ENCODE measurements at places on chromosomes 5 and 9. TPM values are rescaled to one million over a fixed set of nuclear protein-coding genes. Genes with fewer than 3 reads are reported as not detected.

LIFR gene
- 190 TPM for total RNA-seq

PRDM9 gene
- not detected for total RNA-seq

PCDHGB5 gene
- 13.5 TPM for total RNA-seq

CXCL14 gene
- 16.0 TPM for total RNA-seq

ZNF618 gene
- total RNA-seq = 7.8 TPM

- DNase-seq = no peak
These were observed 59.2 kb downstream of the CDH18 start for GRCh38 chr5:19928562-19929421.

DNA sequence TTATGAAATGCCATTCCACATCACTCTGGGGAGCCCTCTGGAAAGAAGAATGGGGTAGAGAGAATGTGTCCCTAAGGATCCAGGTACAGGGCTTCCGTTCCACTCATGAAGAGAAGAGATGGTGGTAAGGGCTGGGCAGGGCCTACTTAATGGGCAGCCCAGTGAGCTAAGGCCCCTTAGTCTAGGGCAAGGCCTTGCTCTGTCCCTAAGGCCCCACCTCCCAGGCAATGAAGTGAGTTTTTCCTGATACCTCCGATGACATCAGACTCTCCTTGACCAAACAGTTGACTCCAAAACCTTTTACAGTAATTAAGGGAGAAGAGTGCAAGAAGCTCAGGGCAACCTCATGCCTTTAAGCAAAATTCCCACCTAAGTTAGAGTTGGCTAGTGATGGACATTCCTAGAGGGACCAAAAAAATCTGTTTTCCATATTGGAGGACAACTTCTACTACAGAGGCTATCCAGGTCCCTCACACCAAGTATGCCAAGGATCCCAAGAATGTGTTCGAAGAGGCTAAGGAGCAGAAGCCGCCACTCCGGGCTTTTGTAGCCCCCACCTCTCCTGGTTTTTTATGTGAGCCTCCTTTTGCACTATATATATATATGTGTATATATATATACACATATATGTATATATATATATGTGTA, 5.9 kb downstream of the KLF9 start:
- DNase-seq = no peak

DNA sequence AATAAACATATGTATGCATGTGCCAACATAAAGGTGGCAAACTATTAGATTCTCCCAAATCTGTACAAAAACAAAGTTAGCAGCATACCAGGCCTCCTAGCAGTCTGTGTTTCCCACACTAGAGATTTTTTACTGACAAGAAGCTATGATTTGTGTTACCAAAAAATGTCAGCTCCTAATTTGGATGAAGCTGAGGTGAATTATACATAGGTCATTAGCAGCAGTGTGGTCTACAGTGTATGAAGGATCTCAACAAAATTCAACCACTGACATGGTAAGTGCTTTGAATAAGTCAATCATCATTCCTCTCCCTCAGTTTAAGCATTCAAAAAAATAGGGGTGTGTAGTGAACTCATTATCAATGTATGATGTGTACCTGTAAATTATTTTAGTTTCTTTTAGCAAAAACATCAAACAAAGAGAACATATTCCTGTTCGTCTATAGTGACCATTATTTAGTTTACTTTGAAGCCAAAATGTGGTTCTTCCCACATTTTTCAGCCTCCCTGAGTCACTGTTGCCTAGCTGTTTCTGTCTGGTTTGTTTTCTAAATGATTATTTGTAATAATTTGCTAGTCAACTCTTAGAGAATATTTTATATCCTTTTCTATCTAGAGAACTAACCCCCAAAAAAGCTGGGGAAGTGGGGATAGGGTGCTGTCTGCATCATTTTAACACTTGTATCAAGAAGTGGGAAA, 52.1 kb upstream of the RGMB start:
- no peak for DNase-seq

GRCh38 chr5:37751227-37751626, 88.6 kb downstream of the GDNF start:
- no peak for DNase-seq

GRCh38 chr5:116315531-116315930, 230.7 kb downstream of the COMMD10 start:
- no peak for DNase-seq

DNA sequence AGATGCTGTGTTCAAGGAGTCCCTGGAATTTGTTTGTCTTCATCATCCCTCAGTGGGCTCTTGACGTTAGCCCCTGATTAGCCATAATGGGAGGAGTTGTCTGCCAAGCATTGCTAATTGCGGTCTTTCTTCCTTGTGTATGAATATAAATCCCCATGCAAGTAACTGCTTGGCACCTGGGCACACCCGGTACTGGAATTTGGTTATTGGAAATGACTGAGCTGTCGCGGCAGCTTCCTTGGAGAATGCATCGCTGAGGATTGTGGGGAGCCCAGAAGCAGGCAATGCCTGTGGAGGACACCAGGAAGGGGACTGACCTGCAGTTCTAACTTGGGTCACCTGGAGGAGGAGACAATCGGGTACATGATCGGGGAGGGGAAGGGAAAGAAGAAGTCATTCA, 53.3 kb upstream of the CTSL start:
- DNase-seq = no peak

DNA sequence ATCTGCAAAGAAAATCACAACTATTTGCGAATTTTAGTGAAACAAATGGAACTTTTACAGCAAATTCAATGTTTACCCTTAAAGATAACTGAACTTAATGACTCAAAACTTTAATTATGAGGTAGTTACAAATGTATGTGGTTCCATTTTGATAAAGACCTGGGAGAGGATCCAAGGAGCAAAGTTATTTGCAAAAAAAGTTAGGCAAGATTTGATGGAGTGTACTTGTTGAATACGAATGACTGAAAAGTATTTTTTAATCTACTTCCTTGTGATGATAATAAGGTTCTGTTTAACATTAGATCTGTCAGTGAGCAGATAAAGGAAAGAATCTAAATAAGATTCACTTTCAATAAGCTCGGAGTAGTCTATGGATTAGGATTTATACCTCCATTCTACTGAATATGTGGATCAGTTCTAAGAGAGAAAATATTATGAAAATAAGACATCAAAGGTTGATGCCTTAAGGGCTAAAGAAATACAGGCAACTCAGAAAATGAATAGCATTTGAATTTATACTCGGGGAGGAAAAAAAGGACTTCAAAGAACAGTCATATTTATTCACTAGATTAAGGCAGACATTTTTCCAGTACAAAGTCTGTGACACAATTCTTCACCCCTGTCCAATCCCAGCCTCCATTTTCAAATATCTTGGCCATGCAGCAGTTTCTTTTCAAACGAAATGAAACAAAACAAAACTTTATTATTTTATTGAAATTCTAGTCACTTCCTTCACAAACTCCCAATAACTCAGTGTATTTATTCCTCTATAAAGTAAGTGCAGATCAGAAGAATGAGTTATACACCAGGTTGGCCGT, 199.8 kb downstream of the PDE4D start:
- no peak for DNase-seq

- no peak for DNase-seq
These were observed 216.8 kb upstream of the OTULINL start for GRCh38 chr5:14364576-14365472.

DNA sequence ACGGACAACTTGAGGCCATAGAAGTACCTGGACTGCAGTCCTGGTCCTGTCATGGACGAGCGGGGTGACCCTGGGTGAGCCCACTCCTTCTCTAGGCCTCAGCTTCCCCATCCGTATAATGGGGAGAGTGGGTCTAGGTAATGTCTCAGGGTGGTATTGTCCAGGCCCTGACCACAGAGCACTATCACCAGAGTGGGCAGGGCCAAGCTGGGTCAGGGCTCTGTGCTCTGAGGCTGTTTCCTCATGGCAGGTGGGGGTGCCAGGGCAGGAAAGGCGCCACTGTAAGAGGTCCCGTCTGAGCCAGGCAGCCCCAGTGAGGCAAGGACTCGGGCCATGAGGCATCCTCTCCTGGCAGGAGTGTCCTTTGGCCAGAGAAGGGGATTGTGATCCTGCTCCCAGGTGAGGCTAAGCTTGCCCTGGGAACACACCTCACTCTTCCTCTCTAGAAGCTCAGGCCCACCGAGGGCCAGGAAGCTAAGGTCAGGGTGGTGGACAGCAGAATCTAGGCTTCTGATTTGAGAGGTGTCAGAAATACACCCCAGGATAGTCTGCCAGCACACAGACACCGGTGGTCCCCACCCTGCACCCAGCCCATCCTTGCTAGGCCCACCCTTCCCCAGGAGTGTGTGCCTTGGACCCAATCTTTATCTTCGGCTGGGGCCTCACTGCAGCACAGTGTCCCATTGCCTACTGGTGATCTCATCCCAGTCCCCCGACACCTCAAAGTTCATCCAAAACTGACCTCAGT, 1.5 kb upstream of the MYOZ3 start:
- DNase-seq = no peak

DNA sequence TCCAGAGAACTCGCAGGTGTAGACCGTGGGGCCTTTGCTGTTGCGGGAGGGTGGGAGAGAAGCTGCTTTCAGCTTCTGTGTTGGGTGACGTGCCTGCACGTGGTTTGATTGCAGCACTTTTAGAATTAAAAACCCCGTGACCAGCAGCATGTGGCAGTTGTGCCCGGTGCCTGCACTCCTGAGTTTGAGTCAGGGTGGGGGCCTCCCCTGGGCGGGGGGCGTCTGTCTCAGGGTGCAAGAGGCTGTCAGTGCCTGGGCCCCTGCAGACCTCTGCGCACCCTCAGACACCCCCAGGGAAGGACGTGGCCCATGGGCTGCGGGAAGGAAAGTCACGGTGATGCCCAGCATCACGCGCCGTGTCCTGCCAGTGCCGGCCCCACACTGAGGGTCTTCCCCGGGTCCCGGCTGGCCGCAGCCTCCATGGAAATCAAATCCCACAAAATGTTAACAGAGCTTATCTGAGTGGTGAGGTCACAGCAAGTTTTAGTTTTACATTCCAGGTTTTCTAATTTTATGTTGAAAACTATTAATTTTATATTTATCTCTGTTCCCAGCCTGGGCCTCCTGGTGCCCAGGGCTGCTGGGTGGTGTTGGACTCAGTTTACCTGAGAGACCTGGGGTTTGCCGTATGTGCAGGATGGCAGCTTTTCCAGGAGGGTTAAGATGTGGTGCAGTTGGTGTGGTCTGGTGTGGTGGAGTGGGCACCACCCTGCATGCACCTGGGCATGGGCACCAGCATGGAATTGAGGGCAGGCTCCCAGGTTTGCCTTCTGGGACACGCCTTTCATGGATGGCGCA, 33.3 kb downstream of the AHRR start:
- no peak for DNase-seq

DNA sequence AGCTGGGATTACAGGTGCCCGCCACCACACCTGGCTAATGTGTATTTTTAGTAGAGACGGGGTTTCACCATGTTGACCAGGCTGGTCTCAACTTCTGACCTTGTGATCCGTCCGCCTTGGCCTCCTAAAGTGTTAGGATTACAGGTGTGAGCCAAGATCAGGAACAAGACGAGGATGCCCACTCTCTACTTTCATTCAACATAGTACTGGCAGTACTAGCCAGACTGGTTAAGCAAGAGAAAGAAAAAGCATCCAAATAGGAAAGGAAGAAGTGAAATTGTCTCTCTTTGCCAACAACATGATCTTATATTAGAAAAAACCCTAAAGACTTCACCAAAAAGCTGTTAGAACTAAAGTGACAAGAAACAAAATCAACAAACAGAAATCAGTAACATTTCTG, 7.4 kb upstream of the ENDOG start:
- DNase-seq = no peak

DNA sequence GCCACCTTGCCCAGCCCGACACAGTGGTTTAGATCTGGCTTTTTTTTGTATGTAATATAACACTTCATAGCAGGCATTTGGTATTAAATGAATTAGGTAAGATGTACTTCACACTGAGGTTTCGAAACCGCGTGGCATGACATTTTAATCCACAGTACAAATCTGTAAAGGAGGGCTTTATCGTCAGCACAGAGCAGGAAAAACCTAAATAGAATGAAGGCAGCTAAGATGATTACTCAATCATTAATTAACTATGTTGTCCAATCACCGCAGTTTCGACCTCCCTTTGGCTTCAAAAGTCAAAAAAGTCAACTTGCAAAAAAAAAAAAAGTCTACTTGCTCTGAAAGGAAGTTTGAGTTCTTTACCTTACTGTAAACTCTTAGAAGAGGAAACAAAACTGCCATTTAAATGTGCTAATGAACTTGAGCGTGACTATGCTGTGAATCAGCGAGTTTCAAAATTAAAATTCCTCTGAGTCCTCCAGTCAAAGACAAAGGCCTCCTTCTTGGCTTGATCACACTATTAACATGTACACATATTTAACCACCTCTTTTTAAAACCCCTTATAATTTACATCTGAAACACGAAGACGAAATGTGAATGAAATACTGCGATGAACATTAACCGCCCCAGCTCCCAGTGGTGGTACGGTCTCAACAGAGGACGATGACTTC, 698 bp upstream of the SEC24A start:
- DNase-seq = no peak

DNA sequence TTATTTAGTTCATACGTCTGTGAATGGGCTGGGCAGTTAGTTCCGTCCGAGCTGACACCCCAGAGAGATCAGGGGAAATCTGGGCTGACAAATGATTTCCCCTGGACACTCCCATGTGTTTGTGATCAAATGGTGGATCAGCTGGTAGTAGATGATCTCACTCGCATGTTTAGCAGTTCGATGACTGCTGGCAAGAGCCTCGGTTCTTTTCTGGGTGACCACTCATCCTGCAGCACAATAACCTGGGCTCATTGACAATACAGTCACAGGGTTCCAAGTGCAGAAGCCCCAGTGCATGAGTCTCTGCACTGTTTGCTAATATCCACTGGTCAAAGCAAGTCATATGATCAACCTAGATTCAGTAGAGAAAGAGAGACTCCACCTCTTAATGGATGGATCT, 155.9 kb downstream of the NR2F1-AS1 start:
- no peak for DNase-seq

DNA sequence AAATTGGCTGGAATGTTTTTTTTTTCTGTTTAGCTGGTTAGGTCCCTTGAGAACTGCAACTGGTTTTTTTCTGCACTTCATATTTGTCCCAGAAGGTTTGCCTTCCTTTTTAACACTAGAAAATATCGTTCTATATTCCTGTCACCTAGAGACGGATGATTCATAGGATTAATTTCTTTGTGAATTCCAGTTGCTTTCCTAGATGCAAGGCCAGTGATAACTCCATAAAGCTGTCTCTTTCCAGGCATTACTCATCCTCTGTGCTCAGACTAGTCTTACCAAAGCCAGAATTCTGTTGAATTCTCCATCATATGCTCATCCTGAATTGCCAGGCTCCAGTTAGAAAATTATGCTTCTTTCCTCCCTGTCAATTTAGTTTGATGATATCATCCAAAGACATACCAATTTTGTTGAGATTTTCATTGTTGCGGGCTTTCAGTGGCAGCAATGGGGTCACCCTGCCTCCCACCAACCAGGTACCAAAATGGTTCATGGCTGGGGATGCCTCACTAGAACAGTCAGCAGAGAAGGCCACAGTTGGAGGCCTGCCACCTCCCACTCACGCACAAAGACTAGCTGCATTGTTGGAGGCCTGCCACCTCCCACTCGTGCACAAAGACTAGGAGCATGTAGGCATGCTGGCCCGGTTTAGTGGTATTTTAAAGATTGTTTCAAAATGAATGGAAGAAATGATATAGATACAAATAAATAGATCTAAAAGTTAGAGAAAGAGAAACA, 8.5 kb downstream of the BAAT start:
- DNase-seq = no peak
